ENCODE measurements at places on chromosomes 4 and X.
A peak's percentile ranks its signal among the peaks of the same experiment; 100 is the strongest.

- no peak for DNase-seq
Observed at GRCh38 chrX:150805736-150806135, 92.7 kb downstream of the CD99L2 start.

GRCh38 chrX:135974279-135974856 lies 580 bp upstream of the MMGT1 start:
- peak; percentile 33 for DNase-seq

- no peak for DNase-seq
Observed at GRCh38 chr4:92968556-92968955, 664.8 kb downstream of the GRID2 start.

DNA sequence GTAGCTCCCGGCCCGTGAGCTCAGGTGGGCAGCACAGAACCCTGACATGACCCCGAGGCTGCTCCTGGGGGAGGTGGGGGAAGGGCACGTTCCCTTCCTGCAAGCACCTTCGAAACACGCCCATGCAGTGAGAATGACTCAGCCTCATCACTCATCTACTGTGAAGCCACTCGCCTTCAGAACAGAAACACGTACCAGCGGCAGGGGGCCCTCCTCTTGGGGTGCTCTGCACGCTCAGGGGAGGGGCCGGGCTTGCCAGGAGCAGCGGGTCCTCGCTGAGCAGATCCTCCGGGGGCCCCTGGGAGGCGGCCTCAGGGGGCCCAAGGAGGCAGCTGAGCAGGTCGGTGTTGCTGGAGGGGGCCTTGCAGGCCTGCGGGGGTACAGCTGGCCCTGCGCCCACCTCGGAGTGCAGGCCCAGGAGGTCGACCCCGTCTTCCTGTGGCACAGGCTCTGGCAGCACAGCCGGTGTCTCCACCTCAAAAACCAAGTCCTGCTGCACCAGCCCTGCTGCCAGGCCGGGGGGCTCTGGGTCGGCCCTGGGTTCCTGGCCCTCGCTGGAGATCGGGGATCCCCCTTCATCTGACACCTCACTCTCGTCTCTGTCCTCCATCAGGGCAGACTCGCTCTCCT lies 40.9 kb upstream of the CPLX1 start:
- no peak for DNase-seq

DNA sequence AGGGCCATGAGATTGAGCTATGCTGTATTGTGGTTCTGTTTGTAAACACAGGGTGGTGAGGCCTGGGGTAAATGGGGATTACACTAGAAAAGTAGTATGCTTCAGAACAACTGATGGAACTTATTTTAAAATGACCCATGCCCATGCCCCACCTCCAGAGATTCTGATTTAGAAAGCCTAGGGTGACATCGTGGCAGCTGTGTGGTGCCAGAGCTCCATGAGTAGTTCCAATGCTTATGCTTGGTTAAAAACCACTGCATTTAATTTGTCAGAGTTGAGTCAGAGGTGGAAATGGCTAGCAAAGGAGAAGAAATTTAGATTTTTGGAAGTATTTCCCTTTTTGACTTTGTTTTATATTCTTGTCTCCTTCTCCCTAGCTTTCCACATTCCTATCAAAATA lies 63.4 kb upstream of the PDE5A start:
- DNase-seq: no peak

- DNase-seq: no peak
Observed at GRCh38 chr4:168037676-168038075, 54.7 kb upstream of the ANXA10 start.

DNA sequence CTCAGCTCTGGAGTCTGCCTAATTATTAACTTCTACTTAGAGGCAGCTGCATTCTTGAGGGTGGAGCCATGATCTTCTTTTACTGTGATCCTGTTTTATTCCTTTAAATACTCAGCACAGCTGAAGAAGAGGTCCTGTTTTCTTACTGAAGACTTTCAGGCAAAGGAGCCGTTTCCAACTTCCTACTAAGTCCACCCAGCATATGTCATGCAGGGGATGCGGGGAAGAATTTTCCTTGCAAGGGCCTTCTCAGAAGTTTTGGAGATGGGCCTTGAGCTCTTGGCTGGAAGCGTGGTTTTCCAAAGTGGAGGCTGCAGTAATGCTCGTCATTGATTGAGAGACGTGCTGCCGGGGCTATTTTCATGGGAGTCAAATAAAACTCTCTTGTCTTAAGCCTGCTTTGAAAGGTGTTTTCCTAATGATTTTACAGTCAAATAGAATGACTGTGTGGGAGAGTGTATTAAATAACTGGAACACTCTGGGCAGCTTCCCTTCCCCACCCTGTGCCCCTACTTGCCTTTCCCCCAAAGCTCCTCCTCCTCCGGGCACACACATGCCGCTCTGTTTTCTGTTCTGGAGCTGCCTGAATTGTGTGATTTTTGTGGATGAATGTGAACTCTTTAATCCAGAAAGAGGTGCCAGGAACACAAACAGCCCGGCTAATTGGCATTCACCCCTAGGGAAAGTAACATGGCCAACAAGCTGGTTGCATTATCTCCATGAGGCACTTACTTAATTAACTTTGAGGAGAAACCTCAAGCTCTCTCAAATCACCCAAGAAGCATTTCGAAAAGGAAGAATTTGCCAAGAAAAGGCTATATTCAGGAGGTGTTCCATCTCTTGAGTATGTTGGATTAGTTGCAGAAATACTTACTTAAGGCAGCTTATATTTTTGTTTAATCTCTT lies 28.1 kb downstream of the FGF2 start:
- DNase-seq: no peak

- DNase-seq: no peak
Observed at GRCh38 chrX:78614264-78614663, 44.9 kb downstream of the RTL3 start.

DNA sequence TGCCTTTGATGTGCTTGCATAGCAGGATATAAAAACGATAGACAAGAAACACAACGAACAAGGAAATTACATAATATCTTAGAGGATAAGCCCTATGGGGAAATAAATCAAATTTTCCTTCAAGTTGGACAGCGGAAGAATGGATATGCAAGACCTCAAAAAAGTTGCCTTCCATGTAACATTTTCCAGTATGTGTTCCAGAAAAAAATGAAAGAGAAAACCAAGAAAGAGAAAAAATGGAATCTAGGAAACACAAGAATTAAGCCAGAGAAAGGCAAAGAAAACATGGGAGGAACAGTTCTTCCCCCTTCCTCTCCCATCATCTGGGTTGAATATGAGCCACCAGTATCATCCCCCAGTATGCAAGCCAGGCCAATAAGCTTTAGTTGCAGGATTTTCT lies 34.6 kb upstream of the MID1 start:
- DNase-seq: no peak

DNA sequence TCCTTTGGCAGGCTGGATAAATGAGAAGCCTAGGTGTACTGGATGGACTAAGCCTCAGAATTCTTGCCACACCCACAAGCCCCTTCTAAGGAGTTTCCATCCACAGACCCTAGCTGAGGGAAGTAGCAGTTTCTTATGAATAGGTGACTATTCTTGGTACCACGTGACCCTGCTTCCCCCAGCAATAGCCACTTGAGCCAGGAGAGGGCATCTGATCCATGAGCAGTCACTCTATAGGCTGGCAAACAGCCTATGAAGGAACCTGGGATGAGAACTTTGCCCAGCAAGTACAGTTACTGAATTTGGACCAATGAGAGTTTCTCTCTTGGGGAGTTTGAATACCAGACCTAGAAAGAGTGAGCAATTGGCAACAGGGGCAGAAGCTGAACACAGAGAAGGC lies 84.0 kb downstream of the RTL9 start:
- DNase-seq: no peak

- DNase-seq: no peak
Observed at GRCh38 chr4:84495118-84495793, 3.8 kb downstream of the NKX6-1 start.

DNA sequence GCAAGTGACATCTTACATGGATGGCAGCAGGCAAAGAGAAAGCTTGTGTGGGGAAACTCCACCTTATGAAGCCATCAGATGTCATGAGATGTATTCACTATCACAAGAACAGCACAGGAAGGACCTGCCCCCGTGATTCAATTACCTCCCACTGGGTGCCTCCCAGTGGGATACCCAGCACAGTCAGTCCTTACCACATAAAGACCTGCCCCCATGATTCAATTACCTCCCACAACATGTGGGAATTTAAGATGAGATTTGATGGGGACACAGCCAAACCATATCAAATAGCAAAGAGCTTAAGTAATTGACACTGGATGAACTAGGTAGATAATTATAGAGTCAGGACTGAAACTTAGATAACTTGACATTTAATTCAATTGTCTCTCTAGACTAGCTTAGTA lies 85.6 kb downstream of the SLIT2 start:
- DNase-seq: no peak

- DNase-seq: no peak
Observed at GRCh38 chr4:158656439-158656838, 15.2 kb downstream of the C4orf46 start.

- DNase-seq: no peak
Observed at GRCh38 chrX:133365871-133366611, 49.2 kb downstream of the GPC4 start.

- DNase-seq: no peak
Observed at GRCh38 chr4:151901631-151902030, 140.8 kb upstream of the GATB start.

- DNase-seq: no peak
Observed at GRCh38 chr4:142875117-142875516, 29.0 kb upstream of the INPP4B start.

DNA sequence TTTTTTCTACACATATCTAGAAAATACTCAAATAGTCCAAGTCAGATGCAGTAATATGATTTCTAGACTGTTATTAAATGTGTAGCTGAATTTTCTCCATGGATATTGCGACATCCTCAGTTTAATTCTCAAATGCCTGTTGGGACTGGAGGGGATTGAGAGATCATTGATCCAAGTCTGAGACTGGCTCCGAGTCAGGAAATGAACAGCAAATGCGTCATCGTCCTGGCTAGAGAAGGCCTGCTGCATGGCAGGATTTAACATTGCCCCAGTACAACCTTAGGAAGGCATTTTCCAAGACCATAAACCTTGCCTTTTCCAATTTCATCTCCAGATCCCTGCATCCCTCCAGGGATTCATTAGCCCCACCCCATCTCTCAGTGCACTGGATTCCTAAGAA lies 56.6 kb upstream of the SLC6A14 start:
- no peak for DNase-seq

- no peak for DNase-seq
Observed at GRCh38 chr4:47538825-47539154, 53.7 kb downstream of the ATP10D start.

DNA sequence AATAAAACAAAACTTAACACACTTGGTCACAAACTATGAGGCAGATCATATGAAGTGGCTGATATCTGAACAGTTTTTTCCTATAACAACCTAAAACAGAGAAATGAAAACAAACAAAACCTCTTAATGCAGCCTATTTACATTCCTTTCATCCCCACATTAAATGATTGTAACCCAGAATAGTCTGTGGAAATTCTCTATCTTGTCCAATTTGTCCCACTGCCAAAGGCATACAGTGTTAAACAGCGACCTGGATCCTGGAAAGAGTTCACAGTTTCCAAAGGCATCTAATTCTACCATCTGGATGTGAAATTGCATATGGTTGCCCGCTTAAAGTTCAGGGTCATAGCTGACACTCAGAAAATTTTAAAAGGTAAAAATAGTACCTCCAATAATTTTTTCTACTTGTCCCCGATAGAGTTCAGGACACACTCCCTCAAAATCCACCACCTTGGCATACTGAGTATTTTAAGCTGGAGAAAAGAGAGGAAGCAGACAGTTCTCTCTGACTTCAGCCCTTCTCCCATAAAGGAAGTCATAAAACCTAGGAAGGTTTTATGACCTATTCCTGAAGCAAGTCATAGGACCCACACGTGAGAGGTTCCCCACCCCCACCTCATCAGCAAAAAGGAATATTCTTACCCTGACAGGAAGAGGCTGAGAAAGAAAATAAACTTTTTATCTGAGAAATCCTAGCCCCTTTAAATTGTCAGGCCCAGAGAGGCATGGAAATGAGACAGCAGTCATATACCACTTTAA lies 270.2 kb downstream of the PAPSS1 start:
- DNase-seq: no peak

DNA sequence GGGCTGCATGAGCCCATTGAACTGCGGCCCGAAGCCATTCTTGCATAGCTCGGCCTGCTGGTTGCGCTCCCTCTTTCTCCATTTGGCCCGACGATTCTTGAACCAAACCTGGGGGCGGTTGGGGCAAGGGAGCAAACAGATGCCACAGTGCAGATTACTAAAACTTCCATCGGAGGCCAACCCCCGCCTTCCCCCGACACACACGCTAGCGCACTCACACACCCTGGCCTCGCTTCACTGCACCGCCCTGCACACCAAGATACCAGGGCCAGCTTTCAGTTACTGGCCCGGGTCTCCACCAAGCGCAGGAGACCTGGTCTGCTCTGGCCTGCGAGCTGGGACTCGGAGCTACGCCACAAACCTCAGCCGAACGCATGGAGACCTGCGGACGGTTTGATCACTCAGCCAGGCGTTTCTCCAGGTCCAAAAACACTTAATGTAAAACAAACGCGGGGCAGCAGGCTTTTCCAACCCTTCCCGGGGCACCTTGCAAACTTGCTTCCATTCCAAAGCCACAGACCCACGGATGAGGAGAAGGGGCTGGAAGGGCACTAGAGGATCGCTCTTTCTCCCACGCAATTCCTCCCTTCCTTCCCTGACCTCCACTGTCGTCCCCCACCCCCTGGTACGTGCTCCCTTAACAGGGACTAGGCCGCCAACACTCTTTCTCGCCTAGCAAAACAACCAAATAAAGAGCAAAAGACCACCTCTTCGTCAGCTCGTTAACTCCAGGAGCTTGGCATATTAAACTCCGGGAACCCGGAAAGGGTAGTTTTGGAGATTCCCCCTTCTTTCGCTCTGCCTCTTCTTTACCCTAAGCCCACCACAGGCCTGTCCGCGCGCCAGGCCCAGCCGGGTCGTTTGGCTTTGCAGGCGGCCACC lies 4.1 kb downstream of the PITX2 start:
- no peak for DNase-seq

GRCh38 chr4:159104694-159105414 lies 2.0 kb downstream of the RAPGEF2 start:
- no peak for DNase-seq

DNA sequence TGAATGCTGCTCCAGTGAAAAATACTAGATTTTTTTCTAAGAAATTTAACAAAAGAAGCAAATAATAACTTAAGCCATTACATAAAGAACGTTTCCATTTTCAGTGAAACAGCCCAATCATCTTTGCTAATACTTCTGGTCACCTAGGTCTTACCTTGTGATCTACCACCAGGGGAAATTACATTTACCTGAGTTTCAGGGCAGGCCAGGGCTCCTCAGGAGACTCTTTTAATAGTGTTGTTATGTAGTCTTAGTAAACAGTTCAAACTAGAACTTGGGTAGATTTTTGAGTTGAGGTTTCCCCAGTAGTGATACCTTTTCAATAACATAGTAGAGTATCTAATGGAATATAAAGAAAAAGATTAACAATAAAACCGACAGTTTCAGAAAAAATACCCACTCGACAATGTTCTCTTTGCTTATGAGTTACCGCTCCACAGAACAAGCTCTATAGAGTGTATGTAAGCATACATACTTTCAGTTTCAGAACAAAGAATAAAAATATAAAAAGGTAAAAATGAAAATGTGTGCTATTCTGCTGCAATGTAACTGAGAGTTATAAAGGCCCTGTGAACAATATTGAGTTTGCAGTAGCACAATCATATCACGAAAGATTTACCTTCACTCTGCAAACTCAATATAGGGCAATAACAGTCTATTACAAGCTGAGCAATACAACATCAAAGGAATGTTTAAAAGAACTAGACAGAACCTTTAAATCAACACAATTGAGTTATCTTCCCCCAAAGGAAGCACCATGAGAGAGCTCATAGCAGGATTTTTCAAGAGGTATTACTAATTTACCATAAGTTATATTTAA lies 165.8 kb downstream of the ATOH1 start:
- no peak for DNase-seq

- no peak for DNase-seq
Observed at GRCh38 chr4:70855464-70855863, 15.8 kb upstream of the GRSF1 start.

- DNase-seq: no peak
Observed at GRCh38 chr4:127162741-127163140, 470.0 kb upstream of the INTU start.

All from stimulated activated CD8-positive, alpha-beta memory T cell treated with anti-CD3 and anti-CD28 coated beads, Interleukin-15, amount 100 ng/mL, for 48 hours (primary cell).